ENCODE measurements at places on chromosomes 13 and 19.

DNA sequence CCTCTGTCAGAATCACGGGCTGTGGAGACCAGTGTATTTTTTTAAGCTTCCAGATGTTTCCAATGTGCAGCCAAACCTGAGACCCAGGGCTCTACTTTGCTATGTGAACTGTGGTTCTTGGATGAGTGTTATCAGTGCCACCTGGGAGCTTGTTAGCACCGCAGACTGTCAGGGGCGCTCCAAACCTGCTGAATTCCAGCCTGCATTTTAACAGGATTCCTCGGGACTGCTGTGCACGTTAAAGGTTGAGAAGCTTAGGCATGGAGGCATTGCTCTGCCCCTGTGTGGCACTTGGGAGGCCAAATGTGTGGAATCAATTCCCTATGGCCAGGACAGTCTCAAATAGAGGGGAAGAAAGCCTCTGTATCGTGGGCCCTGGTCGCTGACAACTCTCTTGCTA, 80.3 kb downstream of the ANKRD10 start:
- DNase-seq = no peak

- no peak for DNase-seq
These were observed 66.8 kb upstream of the MCF2L start for GRCh38 chr13:112902101-112902651.

GRCh38 chr13:113639616-113640262, 18.3 kb downstream of the ATP4B start:
- DNase-seq = no peak

DNA sequence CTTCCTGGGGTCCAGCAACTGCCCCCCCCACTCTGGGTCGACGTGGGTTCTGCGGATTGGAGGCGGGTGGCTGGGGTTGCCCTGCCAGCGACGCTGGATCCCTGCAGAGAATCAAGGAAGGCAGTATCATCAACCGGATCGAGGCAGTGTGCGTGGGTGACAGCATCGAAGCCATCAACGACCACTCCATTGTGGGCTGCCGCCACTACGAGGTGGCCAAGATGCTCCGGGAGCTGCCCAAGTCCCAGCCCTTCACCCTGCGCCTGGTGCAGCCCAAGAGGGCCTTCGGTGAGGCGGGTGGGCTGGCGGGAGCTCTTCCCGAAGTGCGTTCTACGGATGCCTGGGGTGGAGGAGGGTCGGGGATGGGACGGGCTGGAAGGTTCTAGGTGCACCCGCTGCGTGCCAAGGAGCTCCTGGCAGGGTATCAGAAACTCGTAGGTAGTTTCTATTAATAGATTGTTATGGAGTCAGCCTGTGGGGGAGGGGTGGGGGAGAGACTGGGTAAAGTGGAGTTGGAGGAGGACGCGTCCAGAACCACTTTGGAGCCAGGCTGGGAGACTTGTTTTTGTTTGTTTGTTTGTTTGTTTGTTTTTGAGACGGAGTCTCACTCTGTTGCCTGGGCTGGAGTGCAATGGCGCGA, 1.5 kb downstream of the GIPC3 start:
- no peak for DNase-seq

DNA sequence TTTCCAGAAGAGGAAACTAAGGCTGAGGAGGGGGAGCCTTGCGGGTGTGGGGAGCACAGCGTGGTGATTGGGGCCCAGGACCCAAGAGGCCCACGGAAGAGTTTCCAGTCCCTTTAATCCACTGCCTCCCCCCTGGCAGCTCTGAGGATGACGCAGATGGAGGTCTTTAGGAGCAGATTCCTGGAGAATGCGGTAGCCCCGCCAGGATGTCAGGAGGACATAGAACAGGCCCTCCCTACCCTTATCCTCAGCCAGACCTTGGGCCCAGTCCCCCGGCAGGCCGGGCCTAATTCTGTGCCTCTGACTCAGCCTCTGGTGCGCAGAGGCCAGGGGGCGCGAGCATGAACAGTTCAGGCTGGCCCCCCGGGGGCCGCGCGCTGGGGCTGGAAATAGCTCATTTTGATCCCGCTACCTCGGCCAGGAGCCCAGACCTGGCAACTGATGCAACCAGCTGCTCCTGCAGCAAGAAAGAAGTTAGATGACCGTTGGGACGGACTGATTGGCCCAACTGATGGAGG, 461 bp upstream of the HSPB6 start:
- no peak for DNase-seq

DNA sequence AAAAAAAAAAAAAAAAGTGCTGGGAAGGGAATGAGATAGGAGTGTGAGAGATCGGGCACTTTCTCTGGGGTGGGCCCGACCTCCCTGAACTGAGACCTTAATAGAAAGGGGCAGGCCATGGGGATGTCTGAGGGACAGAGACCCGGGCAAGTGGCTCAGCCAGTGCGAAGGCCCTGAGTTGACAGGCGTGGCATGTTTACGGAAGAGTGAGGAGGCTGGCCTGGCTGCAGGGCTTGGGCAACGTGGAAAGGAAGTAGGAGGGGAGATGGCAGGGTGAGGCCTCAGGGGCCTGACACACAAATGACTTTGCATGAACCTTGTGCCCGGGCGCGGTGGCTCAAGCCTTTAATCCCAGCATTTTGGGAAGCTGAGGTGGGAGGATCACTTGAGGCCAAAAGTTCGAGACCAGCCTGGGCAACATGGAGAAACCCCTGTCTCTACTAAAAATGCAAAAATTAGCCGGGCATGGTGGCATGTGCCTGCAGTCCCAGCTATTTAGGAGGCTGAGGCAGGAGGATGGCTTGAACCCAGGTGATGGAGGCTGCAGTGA, 13.9 kb downstream of the FCHO1 start:
- DNase-seq = no peak

- DNase-seq = no peak
These were observed 302.0 kb upstream of the MIR17HG start for GRCh38 chr13:91045351-91046034.

DNA sequence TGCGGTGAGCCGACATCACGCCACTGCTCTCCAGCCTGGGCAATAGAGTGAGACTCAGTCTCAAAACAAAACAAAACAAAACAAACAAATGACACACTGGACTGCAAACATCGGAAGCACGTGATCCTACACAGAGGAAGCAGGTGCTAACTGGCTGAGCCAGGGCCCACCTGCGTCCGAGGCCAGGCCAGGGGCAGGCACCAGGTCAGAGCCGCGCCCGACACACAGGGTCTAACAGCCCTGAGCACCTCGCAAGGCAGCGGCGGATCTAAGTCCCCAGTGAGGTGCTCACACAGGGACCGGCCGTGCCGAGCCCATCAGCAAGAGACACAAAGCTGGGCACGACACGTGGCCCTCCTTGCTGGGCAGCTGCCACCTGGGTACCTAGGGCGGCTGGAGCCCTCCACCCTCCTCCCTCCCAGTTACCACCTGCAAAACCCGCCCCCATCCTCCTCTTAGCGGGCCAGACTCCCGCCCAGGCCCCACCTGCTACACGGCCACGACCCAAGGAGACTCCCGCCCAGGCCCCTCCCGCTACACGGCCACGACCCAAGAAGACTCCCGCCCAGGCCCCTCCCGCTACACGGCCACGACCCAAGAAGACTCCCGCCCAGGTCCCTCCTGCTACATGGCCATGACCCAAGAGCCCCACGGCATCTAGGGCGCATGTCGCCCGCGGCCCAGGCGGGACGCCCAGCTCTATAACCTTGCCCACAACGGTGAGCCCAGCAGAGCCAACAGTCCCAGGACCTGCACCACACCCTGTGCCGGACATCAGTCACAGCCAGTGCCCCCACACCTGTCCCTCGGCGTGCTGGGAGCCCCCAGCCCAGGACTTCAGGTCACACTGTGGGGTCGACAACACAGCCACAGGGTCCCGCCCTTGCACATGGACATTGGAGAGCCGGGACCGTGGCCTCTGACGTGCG, 15.6 kb downstream of the AP3D1 start:
- no peak for DNase-seq

DNA sequence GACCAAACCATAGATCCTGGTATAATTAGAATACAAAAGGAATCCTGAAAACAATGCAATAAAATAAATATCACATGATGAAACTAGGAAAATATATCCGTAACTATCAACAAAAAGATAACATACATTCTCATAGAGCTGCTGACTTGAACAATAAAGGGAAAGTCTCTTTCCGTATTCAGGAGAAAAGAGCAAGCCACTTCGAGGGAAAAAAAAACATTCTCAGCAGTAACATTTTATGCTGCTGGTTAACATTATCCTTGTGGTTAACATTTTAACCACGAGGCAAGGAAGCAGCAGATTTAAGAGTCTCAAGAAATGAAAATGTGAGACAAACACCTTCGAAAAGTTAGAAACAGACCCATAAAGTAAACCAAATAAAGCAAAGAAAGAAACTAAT, 25.8 kb downstream of the NALCN start:
- DNase-seq = no peak

DNA sequence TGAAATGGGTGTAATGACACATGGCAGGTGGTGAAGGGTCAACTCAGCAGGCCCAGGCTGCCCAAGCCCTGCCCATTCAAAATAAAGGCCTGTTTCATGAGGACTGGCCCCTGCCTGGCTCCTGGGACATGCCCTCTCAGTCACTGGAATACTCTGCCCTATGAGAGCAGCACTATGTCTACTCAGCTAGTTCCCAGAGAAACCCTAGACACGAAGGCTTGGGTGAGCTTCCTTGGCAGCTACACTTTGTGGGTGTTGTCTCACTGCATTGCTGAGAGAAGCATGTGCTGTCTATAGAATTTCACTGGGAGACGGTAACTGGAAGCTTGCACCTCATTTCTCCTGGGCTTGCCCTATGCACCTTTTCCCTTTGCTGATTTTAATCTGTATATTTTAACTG, 752.8 kb downstream of the LIG4 start:
- DNase-seq = no peak

DNA sequence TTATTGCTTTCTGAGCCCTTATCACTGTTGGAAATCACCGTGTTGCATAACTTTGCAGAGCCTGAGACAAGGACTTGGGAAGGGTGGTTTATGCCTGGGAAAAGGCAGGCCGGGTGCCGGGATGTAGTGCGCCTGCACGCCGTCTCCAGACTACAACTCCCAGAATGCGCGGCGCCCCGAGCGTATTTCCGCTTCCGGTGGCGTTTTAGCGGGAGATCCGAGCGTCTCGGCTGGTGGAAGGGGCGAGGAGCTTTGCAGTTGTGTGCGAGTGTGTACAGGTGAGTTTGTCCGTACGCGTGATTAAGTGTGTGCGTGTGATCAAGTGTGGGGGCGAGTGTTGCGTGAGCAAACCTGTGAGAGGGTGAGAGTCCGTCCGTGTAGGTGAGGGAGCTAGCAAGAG, 75.4 kb downstream of the PEG3 start:
- no peak for DNase-seq

DNA sequence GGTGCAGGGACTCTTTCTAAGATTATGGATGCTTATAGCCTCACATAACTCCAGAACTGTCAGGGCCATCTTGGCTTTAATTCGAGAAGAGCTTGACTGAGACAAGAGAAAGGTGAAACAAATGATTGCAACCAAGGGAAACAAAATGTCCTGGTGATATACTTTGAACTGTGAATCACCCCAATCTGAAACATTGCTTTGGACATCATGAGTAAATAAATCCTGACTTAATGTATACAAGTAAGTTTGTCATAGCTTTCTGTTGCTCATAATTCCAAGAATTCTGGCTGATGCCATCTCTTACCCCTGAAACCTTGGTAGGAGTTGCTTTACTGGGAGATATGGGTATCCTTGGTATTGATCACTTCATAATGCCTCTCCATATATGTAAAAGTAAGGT, 5.8 kb upstream of the VWA8 start:
- DNase-seq = no peak

DNA sequence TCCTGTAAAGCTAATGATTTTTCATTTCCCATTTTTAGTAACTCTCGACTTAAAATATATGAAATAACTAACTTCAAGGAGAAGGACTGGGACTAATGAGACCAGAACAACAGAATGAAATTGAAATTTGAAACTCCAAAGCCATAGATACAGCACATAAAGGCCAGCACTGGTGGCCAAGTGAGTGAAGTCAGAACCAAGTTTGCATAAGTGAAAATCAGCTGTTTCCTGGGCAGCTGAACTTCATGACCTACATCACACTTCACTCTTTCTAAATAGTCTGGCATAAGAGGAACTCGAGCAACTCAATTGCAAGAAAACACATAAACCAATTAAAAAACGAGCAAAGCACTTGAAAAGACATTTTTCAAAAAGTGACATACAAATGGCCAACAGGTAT, 84.5 kb downstream of the DCLK1 start:
- DNase-seq = no peak

DNA sequence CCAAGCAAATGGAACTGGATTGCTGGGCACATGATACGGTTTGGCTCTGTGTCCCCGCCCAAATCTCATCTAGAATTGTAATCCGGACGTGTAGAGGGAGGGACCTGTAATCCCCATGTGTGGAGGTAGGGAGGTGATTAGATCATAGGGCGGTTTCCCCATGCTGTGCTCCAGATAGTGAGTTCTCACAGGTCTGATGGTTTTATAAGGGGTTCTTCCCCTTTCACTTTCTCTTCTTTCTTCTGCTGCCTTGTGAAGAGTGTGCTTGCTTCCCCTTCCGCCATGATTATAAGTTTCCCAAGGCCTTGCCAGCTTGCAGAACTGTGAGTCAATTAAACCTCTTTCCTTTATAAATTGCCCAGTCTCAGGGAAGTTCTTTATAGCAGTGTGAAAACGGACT, 32.6 kb upstream of the MTIF3 start:
- DNase-seq = no peak

GRCh38 chr19:42224940-42225717, 5.0 kb downstream of the ZNF526 start:
- no peak for DNase-seq

- DNase-seq = no peak
These were observed 70.9 kb downstream of the CDK8 start for GRCh38 chr13:26324867-26325266.

DNA sequence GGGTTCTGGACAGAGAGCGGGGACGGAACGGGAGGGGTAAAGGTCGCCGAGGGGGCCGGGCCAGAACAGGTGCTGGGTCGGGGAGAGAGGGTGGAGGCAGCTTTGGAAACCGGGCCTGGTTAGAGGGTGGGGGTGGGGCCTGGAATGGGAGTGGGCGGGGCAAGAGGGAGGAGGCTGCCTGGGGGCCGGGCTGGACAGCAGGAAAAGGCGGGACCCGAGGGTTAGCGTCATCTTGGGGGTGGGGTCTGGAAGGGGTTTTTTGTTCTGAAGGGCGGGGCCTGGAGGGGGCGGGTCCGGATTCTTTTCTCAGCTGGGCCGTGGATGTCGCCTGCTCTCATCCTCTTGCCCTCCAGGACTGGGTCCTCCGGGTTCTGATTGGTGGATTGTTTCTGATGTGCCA, 4.3 kb upstream of the ZNF813 start:
- no peak for DNase-seq

GRCh38 chr13:112055036-112055914, 11.7 kb upstream of the SOX1 start:
- no peak for DNase-seq

- no peak for DNase-seq
These were observed 597.7 kb downstream of the GPC6 start for GRCh38 chr13:93824286-93824685.

All from activated naive CD4-positive, alpha-beta T cell (primary cell).